ENCODE measurements at places on chromosomes 7 and 10. TPM values are rescaled to one million over a fixed set of nuclear protein-coding genes. Genes with fewer than 3 reads are reported as not detected.

UTF1 gene
- 0.19 TPM for total RNA-seq

HOXA10 gene
- not detected for total RNA-seq

LIPM gene
- not detected for total RNA-seq

C7orf33 gene
- not detected for total RNA-seq

PRTFDC1 gene
- total RNA-seq: 0.50 TPM

- H3K27me3 ChIP-seq: no peaks in the 10 kb centered on the region
- H3K27ac ChIP-seq: no peak overlapping the region
- no peak overlapping the region for H3K4me3 ChIP-seq
- no peaks in the 10 kb centered on the region for H3K4me1 ChIP-seq
- DNase-seq: no peak
These were observed 197.2 kb downstream of the EBF3 start for GRCh38 chr10:129766611-129767550.

DNA sequence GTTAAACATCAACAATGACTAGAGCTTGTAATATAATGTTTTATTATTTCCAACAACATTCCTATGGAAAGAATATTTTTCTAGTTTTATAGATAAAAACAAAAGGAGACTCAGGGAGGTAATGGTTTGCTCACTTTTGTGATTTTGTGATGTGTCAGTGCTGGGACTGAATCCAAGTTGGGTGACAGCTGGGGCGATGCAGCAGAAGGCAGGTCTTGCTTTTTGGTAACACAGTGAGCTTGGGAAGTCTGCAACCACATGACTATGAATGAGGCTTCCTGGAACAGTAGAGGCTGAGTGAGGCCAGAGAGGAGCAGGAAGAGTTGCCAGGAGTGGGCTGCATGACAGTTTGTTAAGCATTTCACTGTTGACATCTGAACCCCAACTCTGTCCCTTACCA, 4.9 kb upstream of the YKT6 start:
- H3K4me3 ChIP-seq: no peak overlapping the region
- H3K4me1 ChIP-seq: peaks cover 14% of the 10 kb centered on the region
- no peak overlapping the region for H3K27ac ChIP-seq
- no peak for DNase-seq

GRCh38 chr7:16086743-16087142, 334.6 kb downstream of the CRPPA start:
- no peaks in the 10 kb centered on the region for H3K4me1 ChIP-seq
- no peak for DNase-seq
- H3K4me3 ChIP-seq: no peak overlapping the region

DNA sequence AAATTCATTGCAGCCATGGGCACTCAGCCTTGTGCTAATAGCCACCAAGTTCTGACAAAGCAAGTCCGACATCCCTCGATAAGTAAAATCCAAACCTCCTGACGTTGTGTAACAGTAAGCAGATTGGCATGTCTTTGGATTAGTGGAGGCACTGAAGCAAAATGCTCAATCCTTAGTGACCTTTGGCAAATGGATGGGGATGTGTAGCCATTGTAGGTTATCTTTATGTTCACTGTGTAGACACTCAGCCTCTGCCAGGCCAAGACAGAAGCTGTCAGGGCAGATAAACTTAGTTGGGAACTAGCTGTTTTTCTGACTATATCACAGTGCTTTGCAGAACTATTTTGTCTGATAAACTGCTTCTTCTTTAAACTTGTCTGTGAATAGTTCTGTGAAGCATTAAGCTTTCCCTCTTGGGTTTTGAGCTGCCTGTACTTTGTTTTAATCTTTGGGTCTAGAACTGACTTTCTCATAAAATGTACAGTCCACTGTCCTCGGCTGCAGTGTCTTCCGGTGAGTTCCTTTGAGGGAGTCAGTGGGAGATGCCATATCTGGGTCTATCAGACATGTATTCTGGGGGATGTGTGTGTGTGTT, 220.8 kb downstream of the LRMDA start:
- no peak overlapping the region for H3K27ac ChIP-seq
- H3K4me1 ChIP-seq: no peaks in the 10 kb centered on the region
- DNase-seq: no peak

- H3K27ac ChIP-seq: no peak overlapping the region
- no peak overlapping the region for H3K4me3 ChIP-seq
- peaks cover 14% of the 10 kb centered on the region for H3K4me1 ChIP-seq
- no peaks in the 10 kb centered on the region for H3K27me3 ChIP-seq
These were observed 19.3 kb downstream of the MYO1G start for GRCh38 chr7:44959433-44959951.

DNA sequence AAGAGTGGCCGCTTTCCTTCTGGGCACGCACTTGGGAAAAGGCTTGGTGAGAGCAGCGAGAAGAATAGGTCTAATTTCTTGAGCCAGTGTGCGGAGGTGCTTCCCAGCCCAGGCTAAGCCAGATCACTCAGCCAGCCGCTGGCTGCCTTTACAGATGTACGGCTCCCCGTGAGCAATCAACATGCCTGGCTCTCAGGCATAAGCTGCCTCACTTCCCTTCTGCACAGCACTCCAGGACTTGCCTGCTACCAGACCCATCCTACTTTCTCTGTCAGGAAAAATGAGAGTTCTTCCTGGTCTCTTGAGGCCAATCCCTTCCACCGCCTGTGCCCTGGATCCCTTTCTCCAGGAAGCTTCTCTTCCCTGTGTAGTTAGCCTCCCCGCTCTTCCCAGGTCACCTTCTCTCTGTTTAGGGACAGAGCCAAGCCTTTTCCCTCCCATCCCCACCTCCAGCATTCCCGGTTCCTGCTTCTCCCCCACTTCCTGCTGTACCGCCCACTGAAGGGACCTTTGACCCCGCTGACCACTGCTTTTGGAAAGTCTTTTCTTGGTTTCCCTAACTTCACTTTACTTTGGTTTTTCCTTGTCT, 1.1 kb upstream of the ACTR3C start:
- H3K27me3 ChIP-seq: no peaks in the 10 kb centered on the region
- H3K4me3 ChIP-seq: peak overlapping the region; percentile 99
- H3K4me1 ChIP-seq: peaks cover 49% of the 10 kb centered on the region
- peak; percentile 62 for DNase-seq
- H3K36me3 ChIP-seq: peaks cover 51% of the 10 kb centered on the region
- peak overlapping the region; percentile 100 for H3K27ac ChIP-seq

- no peak overlapping the region for H3K4me3 ChIP-seq
- no peak for DNase-seq
- H3K27me3 ChIP-seq: no peaks in the 10 kb centered on the region
- peak overlapping the region; percentile 73 for H3K27ac ChIP-seq
These were observed 64.5 kb upstream of the PLA2G12B start for GRCh38 chr10:73019100-73019499.

DNA sequence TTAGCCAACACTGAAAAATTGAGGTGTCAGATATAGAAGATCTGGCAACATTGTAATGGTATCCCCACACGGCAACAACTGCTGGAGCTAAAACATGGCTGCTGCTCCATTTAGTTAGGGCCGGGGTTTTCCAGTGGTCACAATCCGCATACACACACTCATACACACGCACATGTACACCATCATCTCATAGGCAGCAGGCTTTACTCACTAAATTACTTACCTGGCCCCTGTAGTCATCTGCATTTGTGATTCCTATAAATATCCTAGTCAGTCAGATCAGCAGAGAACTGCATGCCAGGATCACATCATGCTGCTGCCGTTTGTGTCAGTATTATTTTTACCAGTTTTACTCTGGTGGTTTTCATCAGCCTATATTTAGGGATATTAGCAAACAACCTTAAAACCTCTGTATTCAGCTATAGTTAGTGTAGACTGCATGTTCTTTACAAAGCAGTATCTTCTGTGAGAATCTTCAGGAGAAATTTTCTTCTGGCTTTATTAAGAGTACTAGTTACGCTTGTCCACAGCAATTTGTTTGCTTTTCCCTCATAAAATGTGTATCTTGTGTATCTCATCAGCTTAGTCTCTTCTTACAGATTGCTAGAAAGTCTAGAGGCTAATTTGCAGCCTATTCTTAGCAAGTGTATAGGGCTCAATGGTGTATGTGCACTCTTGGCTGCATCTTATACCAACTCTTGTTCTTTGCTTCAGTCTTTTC, 38.3 kb upstream of the PTPN12 start:
- no peaks in the 10 kb centered on the region for H3K36me3 ChIP-seq
- peaks cover 6% of the 10 kb centered on the region for H3K27me3 ChIP-seq
- H3K4me3 ChIP-seq: no peak overlapping the region
- H3K4me1 ChIP-seq: no peaks in the 10 kb centered on the region
- no peak for DNase-seq

DNA sequence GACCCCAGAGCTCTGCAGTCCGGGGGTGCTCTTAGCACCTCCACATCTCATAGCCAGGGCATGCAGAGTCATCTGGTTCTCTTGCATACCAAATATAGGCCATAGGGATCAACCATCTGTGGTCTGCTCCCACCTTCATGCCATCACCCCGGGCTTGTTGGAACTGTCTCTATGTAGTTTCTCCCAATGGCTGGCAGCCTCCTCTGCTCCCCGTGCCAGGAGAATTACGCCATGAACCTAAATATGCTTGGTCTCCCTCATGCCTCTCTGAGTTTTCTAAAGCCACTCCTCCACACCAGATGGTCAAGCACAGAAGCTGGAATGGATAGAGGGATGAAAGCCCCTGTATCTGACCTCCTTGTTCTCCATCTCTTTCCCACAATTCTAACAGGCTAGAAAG, 302.6 kb upstream of the MYO3A start:
- no peaks in the 10 kb centered on the region for H3K36me3 ChIP-seq
- no peaks in the 10 kb centered on the region for H3K27me3 ChIP-seq
- no peak for DNase-seq
- H3K4me1 ChIP-seq: no peaks in the 10 kb centered on the region

DNA sequence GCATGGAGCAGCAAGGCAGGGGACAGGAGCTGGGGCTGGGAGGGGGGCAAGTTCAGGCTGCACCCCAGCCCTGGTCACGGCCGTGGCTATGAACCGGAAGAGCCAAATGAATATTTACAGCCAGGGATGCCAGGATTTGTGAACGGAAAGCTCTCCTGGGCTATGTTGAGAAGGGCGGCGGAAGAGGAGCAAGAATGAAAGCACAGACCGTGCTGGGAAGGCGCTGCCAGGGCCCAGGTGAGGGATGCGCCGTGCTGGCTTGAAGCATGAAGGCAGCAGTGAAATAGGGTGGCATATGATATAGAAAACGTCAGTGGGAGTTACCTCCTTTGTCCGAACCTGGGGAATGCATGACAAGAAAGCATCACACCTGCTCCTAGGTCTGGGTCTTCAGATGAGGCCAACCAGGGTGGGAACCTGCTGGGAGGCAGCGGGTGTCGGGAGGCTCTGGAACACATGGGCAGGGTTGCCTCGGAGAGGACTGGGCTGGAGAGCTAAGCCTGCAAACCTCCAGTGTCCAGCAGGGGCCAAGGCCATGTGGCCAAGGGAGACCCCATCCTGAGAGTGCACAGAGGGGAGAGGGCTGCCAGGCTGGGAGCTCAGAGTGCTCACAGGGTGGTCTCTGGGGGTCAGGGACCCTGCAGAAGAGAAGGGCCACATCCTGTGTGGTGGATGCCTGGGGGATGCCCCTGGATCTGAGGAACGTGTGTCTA, 120.6 kb upstream of the TCERG1L start:
- H3K4me3 ChIP-seq: no peak overlapping the region
- no peaks in the 10 kb centered on the region for H3K27me3 ChIP-seq

DNA sequence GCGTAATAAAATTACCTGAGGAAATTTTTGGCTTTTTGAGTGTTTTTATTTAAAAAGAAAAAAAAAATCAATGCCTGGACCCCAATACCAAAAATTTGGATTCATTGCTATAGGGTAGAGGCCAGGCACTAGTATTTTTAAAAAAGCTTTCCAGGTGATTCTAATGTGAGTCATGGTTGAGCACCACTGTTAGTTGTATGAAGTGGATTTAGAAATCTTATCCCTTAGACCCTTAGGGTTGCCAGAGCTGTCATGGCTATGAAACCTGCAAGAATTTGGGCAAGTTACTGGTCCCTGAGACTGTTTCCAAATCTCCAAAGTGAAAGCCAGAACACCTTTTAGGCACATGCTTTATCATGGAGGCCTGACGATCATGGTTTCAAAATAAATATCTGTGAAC, 262.5 kb downstream of the AHR start:
- no peaks in the 10 kb centered on the region for H3K36me3 ChIP-seq
- no peaks in the 10 kb centered on the region for H3K27me3 ChIP-seq
- no peaks in the 10 kb centered on the region for H3K4me1 ChIP-seq
- no peak overlapping the region for H3K4me3 ChIP-seq
- DNase-seq: no peak

DNA sequence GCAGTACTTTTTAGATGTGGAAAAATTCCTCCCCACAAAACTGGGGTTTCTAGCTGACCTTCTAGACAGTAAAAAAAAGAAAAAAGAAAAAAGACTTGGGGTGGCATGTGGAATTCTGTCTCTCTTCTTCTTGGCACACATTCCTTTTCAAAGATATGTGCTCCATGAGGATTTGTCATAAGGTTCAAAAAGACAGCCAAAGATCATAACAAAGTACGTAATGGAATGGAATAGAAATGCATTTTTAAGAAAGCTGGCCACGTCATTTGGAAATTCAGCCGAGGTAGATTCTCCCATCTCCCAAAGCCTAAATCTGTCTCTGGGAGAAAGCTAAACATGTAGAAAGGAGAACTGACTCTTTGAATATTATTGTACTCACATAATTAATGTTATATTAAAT, 381.3 kb upstream of the NFE2L3 start:
- peaks cover 6% of the 10 kb centered on the region for H3K27me3 ChIP-seq
- no peaks in the 10 kb centered on the region for H3K36me3 ChIP-seq
- no peaks in the 10 kb centered on the region for H3K4me1 ChIP-seq
- no peak overlapping the region for H3K4me3 ChIP-seq

DNA sequence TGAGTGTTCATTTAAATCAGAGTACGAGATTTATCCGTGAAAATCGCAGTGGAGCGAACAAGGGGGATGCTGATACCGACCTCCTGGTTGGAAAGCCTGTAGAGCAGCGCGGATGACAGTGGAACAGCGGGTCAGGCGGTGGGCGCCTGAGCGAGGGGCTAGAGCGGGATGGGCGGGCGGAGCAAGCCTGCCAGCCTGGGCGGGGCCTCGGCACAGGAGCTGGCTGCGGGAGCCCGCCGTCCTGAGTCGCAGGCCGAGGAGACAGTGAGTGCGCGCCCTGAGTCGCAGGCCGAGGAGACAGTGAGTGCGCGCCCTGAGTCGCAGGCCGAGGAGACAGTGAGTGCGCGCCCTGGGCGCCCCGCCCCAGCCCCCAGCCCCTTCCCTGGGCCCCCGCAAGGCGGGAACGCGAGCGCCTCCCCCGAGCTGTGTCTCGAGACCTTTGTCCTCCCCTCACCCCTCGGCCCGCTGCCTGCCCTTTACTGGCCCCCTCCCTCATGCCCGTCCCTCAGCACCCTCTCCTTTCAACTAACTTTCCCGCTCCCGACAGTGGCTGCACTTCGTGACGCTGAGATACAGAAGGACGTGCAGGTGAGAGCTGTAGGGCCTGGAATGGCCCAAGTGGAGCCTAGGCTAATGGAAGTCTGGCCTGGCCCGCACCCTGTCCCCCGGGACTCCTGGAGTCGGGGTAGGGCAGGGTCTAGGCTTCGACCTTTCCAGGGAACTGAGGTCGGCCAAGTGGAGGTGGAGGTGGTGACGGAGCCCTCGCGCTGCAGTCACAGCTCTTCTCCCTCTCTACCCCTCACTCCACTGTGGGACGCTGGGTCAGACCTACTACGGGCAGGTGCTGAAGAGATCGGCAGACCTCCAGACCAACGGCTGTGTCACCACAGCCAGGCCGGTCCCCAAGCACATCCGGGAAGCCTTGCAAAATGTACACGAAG, at the start of gene AS3MT:
Gene AS3MT, plus strand, starts transcription at position 213 of the 941 bp plus-strand sequence. Its CDS starts 123 bp downstream, at position 336.
- no peaks in the 10 kb centered on the region for H3K36me3 ChIP-seq
- H3K4me1 ChIP-seq: peaks cover 6% of the 10 kb centered on the region
- peak; percentile 72 for DNase-seq
- H3K4me3 ChIP-seq: peak within 1 kb of the TSS; percentile 76
- no peak within 1 kb of the TSS for H3K27ac ChIP-seq
